CD4-positive, alpha-beta T cell treated with Interleukin-10 for 1 hour (primary cell): ENCODE measurements at places on chromosomes 4 and X.

GRCh38 chrX:107571296-107571998 is 56.9 kb upstream of the PRPS1 start:
- no peak for DNase-seq

DNA sequence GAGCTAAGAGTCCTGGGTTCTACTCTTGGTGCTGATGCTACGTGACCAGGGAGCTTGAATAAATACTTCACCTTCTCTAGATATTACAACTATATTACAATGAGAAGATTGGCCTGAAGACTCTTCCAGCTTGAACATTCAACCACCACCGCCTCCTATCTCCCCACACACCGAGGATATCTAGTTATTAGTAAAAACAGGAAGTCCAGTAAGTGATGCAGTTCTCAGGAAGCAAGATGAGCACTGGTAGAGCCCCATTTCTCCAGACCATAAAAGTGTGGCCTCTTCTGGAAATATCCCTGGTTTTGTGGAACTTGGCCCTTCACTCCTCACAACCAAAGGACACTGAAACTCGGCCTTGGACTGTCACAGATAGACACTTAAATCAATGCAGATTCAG is 18.5 kb downstream of the PJA1 start:
- DNase-seq: no peak

GRCh38 chr4:106114270-106114669 is 201.7 kb downstream of the TBCK start:
- DNase-seq: no peak

DNA sequence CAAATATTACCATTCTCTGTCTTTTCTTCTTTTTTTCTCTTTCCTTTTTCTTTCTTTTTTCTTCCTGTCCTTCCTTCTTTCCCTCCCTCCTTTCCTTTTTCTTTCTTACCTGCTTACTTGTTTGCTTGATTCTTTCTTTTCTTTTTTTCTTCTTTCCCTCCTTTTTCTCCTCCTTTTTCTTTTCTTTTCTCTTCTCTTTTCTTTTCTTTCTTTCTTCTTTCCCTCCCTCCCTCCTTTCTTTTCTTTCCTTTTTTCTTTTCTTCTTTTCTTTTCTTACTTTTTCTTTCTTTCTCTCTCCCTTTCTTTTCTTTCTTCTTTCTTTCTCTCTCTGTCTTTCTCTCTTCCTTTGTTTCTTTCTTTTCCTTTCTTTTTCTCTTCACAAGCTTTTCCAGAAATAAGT is 697.4 kb upstream of the ADGRL3 start:
- no peak for DNase-seq

DNA sequence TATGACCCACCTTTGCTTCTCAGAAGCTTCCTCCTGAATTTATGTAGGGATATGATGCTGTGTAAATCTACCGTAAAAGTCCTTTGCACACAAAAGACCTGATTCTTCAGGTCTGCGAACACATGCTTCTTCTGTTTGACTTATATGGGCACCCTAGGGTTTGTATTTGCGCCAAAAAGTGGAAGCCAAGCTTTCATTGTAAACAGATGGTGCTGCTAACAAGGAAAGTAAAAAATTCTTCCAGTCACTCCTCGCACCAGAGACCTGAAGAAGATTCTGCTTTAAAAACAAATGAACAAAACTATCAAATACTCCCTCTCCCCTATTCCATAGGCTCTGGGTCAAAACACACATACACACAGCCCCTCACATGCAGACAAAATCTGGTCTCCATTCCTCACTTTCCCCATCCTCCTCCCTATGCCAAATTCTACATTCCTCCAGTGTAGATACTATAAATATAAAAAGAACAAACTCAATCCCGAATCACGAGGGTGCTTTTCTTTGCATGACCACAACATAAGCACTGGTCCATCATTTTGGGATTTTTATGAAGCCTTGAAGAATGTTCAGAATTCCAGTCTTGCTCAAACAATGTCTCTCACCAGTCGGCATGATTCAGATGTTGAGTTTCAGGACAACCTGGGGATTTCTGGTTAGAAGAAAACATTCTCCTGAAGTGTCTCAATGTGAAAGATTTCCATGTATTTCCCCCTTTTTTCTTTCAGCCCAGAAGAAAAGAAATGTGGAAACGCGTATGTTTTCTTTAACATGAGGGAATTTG is 125.1 kb downstream of the PALLD start:
- DNase-seq: no peak

- no peak for DNase-seq
These were observed 46.1 kb upstream of the TSPAN7 start for GRCh38 chrX:38515291-38515690.

DNA sequence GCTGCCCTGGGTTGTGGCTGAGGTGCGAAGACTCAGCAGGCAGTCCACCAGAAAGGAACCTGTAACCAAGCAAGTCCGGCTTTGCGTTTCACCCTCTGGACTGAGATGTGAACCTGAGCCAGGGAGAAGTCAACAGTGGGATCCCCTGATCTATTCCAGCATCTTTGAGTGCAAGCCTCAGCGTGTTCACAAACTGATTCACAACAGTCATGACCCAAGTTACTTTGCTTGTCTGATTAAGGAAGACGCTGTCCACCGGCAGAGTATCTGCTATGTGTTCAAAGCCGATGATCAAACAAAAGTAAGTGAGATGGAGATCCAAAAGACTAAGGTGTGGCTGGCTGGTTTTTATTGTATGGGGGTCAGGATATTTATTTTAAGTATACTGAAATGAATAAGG is 11.3 kb downstream of the TBC1D1 start:
- no peak for DNase-seq

- DNase-seq: no peak
These were observed 32.7 kb downstream of the ELF2 start for GRCh38 chr4:139144161-139144859.

DNA sequence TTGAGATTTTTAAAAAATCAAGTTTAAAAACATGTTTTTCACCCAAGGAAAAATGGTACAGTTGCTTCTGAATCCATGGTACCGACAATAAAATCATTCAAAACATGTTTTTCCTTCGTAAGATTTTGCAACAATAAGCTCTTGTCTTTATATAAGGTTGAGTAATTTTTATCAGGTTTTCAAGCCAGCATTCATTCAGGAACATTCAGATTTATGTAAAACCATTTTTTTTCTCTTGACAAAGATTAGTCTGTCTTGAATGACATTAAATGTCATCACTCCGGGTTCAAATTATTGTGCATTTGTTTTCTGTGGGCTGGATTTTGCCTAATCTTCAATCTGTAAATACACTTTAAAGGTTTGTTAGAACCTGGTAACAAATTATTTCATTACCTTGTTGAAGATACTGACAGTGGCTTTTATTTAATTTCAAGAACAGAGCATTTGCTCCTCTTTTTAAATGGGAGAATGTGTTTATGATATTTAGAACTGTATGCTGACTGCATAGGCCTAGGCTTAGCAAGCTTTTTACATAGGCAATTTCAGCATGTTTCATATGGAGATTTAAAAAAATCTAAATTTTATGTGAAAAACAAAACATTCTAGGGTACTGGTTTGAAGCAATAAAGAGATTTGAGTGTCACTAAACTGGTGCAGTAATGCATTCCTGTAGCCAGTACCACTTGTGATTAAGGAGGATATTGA is 336.4 kb upstream of the HAND2 start:
- no peak for DNase-seq

DNA sequence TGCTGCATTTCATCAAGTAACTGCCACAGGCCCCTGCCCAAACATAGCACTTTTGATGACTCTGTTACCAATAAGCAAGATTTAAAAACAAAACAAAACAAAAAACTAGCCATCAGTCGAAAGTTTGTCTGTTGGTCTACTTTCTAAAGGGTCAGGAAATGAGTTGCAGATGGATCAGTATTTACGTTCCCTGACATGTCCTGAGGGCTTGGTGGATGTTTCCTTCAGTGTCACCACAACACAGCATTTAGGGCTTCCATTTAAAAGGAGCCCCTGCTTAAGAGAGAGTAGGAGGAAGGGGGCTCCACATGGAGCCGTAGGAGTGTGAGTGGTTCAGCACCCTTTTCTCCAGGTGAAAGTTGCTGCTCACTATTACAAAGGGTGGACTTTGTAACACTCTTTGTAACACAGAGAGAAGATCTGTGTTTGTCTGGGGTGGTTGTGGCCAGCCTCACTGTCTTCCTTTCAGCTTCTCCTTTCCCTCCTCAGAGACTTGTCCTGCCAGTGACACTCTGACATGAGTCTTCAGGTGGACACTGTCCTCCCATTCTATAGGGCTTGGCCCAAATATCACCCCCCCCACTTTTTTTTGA is 167.5 kb upstream of the PDE5A start:
- no peak for DNase-seq

DNA sequence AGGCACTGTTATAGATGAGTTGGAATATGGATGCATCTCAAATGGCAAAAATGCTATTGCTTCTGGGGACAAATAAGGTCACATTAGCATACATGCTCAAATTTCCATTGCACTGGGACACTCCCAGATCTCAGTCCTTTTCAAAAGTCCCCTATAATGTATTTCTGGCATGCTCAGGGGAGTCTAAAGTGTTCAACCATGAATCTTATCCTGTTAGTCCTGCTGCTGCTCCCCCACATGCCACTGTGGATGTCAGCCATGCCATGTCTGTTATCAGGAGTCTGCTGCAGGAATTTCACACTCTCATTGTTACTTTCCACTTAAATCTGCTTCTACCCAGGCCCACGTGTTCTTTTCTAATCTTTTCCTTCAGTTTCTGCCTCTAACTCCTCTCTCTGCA is 1000.6 kb downstream of the CCSER1 start:
- no peak for DNase-seq

DNA sequence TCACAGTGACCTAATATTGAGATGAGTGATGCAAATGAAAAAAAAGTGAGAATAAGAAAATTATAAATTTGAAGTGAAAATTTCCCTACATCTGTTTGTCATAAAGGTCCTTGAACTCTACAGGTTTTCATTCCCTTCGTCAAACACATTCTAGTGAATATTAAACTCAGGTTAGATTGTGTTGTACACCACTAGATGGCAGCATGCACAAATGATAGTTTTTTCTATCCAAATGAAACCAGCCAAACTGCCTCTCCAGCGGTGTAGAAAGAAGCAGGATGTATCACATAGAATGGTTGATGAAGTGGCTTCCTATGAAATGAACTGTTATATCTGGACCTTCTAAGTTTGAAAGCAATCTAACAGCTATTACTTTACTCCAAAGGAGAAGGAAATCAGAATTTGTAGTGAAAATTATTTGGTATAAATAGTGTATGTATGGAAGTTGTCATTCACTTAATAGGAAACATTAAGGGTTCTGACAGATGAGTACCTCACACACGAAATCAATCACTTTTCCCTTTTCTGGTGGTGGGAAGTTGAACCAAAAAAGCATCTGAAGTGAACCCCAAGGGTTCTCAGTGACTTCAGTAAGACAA is 382.7 kb downstream of the UNC5C start:
- peak; percentile 66 for DNase-seq

GRCh38 chrX:39718981-39719380 is 378.8 kb downstream of the BCOR start:
- no peak for DNase-seq

GRCh38 chr4:44448521-44449461 is at the start of gene KCTD8:
Gene KCTD8 (minus strand): TSS chr4:44448809.
- peak; percentile 37 for DNase-seq

DNA sequence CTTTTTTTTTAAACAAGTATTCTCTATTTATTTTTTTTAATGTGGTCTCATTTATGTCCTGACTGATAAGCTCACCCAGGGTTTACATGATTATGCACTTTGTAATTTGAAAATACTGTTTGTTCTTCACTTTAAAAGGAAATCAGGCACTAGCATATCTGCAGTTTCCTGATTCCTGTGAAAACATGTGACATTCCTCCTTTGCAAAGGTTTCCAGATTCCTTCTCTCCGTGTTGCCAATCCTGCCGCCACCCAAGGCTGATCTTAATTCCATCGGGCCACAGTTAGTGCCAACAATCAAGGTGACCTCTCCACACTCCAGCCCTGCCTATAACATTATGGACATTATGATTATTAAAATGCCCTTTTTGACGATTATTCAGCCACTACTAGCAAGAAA is 225.4 kb downstream of the PCDH7 start:
- DNase-seq: no peak

- DNase-seq: no peak
These were observed 56.9 kb downstream of the RBM47 start for GRCh38 chr4:40572692-40573310.

DNA sequence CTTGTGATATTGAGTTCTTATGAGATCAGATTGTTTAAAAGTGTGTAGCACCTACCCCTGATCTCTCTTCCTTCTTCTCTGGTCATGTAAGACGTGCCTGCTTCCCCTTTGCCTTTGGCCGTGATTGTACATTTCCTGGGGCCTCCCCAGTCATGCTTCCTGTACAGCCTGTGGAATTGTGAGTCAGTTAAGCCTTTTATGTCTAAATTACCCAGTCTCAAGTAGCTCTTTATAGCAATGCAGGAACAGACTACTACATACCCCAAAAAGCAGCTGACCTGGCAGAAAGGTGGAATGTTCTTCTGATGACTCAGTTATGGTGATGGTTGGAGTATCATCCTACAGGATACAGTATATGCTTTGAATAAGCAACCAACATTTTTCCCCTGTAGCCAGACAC is 11.4 kb upstream of the MCUB start:
- peak; percentile 5 for DNase-seq

GRCh38 chr4:1653776-1654175 is 30.3 kb downstream of the FAM53A start:
- DNase-seq: no peak

DNA sequence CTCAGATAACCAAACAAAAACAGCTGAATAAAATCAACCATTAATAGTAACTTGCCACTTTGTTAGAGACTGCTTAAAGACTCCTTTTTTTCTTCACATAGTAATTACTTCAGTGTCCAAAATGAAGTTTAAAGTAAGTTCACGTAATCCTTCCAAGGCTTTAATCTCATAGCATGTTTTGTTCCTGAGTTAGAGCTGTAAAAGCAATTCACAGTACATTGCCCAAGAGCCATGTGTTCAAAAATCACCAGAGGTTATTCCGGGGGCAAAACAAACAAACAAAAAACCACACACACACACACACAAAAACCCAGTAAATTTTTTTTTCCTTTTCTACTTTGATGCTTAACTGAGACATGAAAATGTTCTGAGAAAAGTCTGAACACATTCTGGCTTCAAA is 6.1 kb downstream of the GPR82 start:
- no peak for DNase-seq

- peak; percentile 34 for DNase-seq
These were observed 18.0 kb downstream of the TRAPPC2 start for GRCh38 chrX:13716455-13716854.

GRCh38 chr4:26321373-26322221 is 783 bp downstream of the RBPJ start:
- DNase-seq: peak; percentile 33

GRCh38 chr4:96729641-96730040 is 889.7 kb downstream of the PDHA2 start:
- no peak for DNase-seq

- no peak for DNase-seq
These were observed 9.7 kb upstream of the SH3KBP1 start for GRCh38 chrX:19897091-19897490.

DNA sequence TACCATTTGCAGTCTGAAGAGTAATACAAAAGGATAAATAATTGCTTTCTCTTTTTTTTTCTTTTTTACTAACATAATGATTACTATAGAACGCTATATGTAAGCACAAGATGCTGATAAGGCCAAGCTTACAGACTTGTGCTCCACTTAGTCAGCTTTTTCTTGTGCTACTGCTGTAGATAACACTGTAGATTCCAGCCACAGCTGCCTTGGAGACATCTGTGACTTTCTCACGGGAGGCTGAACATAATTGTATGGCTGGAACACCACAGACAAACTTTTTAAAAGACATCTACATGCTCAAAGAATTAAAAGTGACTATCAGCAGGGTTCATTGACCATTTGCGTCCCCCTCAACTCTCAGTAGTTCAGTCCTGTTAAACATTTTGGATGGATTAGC is 381.7 kb upstream of the AMOT start:
- DNase-seq: no peak
